ENCODE measurements at places on chromosomes 11 and 22.

DNA sequence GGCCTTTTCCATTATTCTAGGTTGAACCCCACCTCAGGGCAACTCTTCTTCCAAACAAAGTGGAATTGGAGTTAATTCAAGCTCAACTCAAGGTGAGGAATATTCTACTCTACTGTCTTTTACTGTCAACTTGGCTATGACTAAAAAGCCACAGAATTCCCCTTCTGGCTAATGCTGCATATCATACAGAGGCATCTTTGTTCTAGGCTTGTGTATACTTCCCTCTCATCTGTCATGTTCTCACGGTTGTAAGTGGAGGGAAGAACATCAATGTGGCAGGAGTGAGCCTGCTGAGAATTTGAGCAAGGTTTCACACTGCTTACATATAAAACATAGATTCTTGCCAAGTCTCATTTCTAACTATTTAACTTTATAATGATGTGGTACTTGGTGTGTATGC lies 921.4 kb upstream of the CNTN5 start:
- DNase-seq = no peak

- no peak for DNase-seq
These were observed 301.4 kb upstream of the PDGFD start for GRCh38 chr11:104465321-104465720.

GRCh38 chr11:119108857-119109221 lies 1.7 kb downstream of the C2CD2L start:
- no peak for DNase-seq

GRCh38 chr11:28794405-28794804 lies 686.2 kb downstream of the METTL15 start:
- no peak for DNase-seq

- no peak for DNase-seq
These were observed 42.4 kb downstream of the PRR14L start for GRCh38 chr22:31707519-31707918.

DNA sequence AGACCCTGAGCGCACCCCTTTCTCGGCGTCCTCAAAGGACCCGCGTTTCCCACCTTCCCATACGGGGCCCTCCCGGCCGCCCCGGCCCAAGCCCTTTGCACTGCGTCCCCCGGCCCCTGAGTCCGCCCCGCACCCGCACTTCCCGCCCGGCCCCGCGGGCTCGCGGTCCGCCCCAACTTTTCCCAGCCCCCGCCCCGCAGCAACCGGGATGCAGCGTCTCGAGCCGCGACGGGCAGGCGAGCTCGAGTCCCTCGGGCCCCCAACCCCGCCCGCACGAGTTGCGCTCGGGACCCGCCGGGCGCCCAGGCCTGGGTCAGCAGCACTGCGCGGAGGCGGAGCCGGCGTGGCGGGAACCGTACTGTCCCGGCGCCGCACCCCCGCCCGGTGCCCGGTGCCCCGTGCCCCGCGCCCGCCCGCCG lies 371 bp downstream of the SMCO4 start:
- DNase-seq = no peak

GRCh38 chr11:105130189-105130813 lies 9.3 kb downstream of the CARD18 start:
- no peak for DNase-seq

DNA sequence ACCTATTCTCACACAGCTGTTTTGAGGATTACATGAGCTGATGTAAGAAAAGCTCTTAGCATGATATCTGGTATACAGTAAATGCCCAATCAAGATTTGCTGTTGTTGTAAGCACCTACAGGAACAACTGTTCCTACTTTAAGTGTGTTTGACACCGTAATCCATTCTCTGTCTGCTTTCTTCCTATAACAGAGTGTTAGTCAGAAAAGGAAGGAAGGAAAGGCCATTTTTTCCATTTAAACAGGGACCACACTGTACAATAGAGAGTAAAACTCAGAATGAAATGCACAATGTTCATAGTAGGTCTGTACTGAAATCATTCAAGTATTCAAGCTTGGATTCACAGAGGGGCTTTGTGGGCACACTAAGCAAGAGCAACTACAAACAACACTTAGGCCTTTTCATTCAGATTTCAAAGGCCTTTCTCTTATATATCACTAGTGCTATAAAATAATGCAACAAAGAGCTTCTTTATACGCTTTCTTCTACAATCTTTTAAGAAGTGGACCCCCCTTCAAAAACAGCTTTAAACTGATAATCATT lies 21.5 kb downstream of the MTCH2 start:
- DNase-seq = no peak

GRCh38 chr22:24683691-24684090 lies 80.7 kb downstream of the GGT1 start:
- no peak for DNase-seq

- no peak for DNase-seq
These were observed 1.3 kb downstream of the SRRD start for GRCh38 chr22:26485013-26485412.

GRCh38 chr22:35394011-35394312 lies 6.0 kb upstream of the MCM5 start:
- no peak for DNase-seq

DNA sequence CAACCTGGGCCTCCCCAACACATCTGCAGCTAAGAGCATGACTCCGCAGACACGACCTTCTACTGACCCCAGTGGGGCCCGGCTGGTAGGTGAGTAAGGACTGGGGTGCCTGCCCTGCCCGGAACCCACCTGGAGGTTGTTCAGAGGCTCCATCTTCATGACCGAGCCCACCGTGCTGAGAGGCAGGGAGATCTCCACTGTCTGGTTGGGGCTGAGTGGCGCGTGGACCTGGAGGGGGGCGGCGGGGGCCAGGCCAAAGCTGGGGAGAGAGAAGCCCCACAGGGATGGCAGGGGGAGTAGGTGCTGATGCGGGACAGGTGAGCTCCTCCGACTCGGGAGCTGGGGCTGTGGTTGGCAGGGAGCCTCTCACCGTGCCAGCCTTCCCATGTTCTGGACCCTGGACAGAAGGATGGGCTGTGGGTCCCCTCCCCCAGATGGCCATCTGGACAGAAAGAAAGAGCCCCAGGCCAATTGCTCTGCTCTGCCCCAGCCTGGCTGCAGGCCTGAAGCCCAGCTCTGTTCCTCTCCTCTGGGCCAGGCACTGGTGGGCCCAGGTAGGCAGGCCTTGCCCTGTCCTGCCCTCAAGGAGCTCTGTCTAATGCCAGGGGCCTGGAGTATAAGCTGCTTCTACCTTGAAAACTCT lies 16.3 kb upstream of the RASL10A start:
- DNase-seq = no peak

GRCh38 chr22:39177791-39178190 lies 25.3 kb upstream of the CBX7 start:
- no peak for DNase-seq

GRCh38 chr11:15969281-15969680 lies 387.1 kb downstream of the SOX6 start:
- peak; percentile 23 for DNase-seq

GRCh38 chr11:96925862-96926261 lies 536.0 kb downstream of the JRKL start:
- DNase-seq = no peak

GRCh38 chr11:19499026-19499669 lies 213.5 kb upstream of the NAV2 start:
- no peak for DNase-seq

- DNase-seq = peak; percentile 61
These were observed at the start of gene YAP1 for GRCh38 chr11:102109896-102110760. YAP1 (plus strand) TSS chr11:102110447; CDS start chr11:102110849, 402 bp downstream.

DNA sequence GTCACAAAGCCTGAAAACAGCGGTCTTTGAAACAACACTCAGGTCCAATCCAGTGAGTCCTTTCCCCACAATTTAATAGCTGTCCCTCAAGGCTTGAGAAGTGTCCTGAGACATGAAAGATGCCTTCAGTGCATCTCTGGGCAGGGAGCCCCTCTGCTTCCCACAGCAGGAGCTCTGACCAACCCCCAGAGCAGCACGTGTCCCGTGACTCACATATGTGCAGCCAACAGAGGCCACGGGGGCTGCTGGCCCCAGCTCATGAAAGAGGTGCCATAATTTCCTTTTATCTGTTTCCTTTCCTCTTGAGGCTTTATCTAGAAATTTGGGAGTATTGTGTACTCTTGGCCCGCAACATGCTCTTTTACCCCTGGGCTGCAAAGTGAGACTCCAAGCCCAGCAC lies 33.2 kb upstream of the LMO1 start:
- no peak for DNase-seq

GRCh38 chr11:40877981-40878380 lies 581.5 kb downstream of the LRRC4C start:
- DNase-seq = no peak

DNA sequence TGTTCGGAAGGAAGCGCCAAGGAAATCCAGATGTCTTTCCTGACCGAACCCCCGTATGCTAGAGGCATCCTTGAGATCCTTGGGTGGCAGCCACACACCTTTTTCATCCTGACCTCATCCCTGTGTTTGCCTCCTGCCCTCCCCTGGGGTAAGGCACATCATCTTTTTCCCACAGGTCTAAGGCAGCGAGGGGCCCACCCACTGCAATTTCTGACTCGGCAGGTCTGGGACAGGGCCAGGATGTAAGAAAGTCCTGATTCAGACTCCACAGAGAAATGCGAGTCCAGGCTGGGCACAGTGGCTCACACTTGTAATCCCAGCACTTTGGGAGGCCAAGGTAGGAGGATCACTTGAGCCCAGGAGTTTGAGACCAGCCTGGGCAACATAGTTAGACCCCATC lies 10.5 kb downstream of the ZMAT5 start:
- DNase-seq = no peak

GRCh38 chr22:37260901-37261336 lies 16.9 kb upstream of the RAC2 start:
- peak; percentile 17 for DNase-seq

DNA sequence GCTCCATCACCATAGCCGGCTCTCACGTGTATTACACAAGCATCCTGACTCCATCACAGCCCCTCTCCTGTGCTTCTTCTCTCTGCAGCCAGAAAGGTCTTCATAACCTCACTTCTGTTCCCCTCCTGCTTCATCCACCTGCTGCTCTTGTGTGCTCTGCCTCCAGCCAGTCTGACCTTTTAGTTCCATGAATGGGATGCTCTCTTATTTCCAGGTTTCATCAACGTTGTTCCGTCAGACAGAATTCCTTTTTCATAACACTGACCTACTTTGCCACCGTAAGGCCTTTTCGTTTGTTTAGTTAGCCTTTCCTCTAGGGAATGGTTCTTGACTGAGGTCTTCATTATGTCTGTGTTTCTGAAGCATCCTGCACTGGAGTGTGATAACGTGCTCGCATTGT lies 18.8 kb downstream of the GRAMD1B start:
- no peak for DNase-seq

DNA sequence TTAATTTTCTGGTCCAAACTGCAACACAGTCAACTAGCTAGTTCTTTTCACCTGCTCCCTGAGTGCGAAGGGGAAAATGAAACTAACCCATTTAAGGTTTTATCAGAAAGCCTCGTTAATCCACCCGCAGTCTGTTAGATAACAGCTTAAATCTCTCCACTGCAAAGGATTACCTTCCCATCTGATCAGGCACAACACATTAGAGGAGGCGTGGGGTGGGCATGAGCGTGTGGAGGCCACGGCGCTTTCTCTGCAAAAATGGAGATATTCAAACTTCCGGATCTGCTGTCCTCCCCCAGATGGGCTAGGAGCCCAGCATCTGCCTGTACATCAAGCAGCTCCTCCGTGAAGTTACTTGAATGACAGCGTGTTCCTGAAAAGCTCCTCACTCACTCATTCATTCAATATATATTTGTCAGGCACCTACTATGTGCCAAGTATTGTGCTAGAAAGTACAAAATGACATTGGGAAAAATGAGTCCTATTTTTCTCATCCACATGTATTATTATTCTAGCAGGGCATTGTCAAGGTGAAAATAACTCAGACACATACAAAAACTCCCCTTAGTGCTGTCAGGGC lies 13.5 kb upstream of the ANKK1 start:
- no peak for DNase-seq

DNA sequence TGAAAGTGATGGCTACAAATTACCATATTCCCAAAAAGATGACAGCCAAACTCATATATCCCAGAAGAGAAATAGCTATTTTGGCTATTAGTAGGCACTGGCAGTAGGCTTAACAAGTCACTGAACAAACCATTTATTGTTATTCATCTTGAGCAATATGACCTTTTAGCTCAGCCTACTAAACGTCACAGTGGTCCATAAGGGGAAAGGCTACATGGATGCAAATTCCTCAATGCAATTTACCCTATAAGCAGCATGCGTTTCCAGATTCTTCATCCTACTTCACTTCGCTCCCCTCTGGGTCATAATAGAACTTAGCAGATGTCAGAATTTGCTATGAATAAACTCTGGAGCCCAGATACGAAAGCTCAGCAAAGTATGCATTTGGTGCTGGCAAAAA lies 114.0 kb downstream of the SIK3 start:
- DNase-seq = no peak

DNA sequence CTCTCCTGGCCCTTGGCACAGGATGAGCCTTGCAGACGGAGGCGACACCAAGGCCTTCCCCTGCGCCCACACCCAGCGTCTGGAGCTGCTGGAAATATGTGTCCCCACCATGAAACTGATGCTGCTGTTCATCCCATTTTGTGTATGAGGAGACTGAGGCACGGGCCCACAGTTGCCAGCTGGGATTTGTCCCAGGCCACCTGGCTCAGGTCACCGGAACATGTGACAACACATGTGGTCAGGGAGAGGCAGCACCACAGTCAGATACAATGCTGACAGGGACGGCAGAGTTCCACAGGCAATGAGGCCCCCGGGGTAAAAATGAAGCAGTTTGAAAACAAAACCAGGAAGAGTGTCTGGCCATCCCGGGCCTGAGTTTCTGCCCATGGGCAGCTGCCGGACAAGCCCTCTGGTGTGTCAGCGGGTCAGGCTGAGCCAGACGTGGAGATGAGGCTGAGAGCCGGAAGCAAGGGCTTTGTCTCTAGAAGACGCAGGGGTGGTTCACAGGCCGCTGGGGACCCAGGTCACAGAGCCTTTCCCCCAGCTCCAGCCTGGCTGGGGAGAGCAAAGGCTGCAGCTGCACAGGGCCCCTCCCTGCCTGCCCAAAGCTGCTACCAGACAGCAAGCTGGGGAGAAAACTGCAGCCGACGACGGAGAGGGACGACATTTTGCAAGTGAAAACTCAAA lies 80.7 kb downstream of the CDKN1C start:
- no peak for DNase-seq

- DNase-seq = no peak
These were observed 726.7 kb downstream of the METTL15 start for GRCh38 chr11:28834877-28835276.

DNA sequence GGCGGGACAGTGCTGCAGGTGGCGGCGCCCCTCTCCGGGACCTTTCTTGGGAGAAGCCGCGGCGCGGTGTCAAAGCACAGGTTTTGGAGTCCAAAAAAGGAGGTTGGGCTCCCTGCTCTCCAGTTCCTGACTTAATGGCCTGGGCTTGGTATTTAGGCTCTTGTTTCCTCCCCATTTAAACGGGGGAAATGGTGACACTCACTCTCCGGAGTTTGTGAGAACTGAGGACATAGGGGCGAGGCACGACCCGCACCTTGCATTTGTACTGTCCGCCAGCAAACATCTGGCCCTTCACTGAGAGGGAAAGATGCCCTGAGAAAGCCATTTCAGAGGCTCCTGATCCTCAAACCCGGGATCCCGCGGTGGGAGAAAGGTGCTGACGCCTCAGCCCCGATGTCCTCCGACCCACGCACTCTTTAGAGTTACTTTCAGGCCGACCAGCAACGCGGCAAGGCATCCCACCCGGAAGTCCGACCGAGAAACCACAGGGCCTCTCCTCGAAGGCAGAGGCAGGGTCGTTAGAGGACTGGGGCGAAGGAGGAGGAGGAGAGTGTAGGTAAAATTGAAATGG lies 2.9 kb upstream of the WDR74 start:
- DNase-seq = no peak

- DNase-seq = no peak
These were observed 39.0 kb upstream of the CD44 start for GRCh38 chr11:35100013-35100383.

GRCh38 chr11:34466802-34467488 lies 28.2 kb downstream of the CAT start:
- no peak for DNase-seq
